CD4-positive, alpha-beta T cell treated with Interleukin-21 for 1 hour (primary cell): ENCODE measurements at places on chromosomes 4 and X.

DNA sequence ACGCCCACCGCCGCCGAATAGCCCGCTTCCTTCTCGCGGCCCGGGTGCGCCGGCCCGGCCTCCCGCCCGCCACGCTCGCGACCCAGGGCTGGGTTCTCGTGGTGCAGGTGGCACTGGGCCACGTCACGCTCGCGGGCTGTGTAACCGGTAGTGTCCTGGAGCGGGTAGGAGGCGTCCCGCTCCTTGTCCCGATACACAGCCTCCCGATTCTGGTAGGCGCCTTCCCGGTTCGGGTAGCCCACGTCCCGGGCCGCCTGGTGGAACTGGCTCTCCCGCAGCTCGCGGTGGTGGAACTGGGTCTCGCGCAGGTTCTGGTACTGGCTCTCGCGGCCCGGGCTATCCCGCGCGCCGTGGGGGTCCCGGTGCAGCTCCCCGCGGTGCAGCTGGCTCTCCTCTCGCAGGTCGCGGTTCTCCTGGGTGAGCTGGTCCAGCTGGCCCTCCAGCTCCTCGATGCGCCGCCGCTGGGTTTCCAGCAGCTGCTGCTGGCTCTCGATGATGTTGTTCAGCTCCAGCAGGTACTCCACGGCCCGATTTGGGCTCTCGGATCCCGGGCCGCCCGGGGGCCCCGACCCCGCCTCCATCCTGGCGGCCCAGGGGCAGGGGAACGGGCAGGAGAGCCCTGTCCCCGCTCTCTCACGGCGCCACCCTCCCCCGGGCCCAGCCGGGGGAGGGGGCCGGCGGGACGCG lies 39.3 kb upstream of the IQSEC2 start:
- DNase-seq, result peak; percentile 22

DNA sequence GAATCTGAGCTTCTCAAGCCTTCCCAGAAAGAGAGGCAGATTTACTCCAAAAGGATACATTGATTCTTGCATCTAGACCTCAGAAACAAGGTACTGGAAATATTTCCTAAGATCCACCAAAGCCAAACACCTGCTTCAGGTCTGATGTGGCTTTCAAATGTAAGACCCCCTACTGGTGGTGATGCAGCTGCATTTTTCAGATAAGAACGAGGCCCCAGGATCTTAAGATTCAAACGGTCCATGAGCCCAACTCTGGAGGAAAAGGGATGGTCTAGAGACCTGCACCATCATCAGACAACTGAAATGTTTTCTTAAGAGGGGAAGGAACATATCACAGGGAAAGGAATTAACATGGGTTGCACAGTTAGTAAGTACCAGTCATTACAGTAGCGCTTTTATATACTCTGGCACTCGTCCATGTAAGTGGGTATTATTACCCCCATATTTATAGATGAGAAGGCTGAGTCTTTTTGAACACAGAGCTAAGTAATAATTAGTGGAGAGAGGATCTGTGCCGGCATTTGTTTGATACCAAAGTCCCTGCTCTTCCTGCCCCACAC lies 73.7 kb downstream of the LEF1 start:
- DNase-seq, result no peak

DNA sequence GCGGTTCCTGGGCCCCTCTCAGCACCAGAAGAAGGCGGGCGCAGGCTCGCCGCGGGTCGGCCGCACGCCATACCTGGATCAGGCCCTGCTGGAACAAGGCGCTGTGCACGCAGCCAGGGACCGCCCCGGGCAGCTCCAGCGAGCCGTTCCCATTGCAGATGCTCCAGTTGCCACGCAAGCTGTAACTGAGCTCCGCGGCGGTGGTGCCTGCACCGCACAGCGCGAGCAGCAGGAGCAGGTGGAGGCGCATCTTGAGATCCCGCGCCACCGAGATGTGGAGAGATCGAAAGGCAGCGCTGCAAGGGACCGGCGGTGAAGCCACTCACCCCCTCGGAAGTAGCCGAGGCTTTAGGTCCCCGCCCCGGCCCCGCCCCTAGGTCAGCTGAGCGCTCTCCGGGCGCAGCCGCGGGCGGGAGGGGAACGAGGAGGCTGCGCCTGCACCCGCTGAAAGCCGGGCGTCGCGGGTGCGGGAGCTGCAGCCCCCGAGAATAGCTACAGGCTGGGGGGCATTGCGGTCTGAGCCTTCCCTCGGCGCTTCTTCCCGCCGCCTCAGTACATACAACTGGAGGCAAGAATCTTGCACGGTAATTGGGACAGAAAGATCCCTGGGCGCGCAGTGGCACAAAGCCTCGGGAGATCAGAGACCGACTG lies at the start of gene MANBA:
Gene MANBA (minus strand): TSS at position 324 of the 651 bp plus-strand sequence. CDS start 74 bp downstream, at position 250.
- DNase-seq, result peak; percentile 83

- peak; percentile 79 for DNase-seq
These were observed 13.1 kb upstream of the EOLA1 start for GRCh38 chrX:149527705-149528104.

- DNase-seq, result no peak
These were observed 486.7 kb upstream of the MAGEB2 start for GRCh38 chrX:29728639-29729038.

DNA sequence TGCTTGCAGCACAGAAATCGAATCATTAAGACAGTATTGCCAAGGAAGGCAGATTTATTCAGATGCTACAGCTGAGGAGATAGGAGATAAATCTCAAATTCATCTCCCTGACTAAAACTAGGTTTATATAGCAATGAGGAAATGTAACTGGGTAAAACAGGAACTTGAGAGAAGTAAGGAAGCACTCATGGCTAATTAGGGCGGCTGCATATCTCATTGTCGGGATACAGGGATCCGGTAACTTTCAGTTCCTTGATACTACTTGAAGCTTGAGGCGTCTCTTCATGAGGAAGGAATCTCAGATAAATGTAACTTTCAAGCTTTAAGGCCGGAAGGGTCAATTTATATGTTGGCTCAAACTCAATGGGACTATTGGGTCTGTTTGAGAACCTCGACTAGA lies 129.2 kb upstream of the WDR1 start:
- no peak for DNase-seq

DNA sequence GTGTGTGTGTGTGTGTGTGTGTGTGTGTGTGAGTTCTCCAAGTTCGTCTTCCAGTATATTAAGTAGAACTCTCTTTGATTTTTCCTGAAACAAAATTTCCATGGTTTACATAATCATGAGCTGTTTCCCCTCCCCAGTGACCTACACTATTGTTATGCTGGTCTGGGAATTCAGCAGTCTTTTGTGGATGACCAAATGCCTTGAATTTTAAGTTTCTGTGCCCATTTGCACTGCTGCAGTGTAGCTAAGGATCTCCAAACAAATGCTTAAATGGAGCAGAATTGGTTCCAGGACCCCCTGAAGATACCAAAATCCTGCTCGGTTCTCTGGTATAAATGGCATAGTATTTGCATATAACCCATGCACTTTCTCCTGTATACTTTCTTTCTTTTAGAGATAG lies 77.2 kb upstream of the SLC34A2 start:
- no peak for DNase-seq

GRCh38 chrX:10484683-10485247 lies 135.6 kb downstream of the MID1 start:
- DNase-seq, result no peak

GRCh38 chr4:151785484-151786157 lies 24.8 kb upstream of the GATB start:
- DNase-seq, result no peak

DNA sequence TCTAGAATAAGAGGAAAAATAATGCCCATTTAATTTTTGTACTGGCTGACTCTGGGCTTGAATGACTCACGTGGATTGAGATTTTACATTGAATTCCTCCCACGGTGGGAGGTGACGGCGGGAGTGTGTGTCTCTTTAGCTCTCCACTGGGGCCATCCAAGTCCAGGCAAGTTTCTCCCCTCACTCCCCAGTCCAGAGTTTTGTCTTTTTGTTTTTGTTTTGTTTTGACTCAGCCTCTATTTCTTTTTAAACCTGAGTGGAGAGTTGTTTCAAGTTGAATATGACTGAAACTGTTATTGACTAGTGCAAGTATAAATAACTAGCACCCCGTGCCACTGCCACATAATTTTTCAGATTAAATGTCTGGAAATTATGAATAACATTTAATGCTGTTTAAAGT lies 13.6 kb downstream of the CHST7 start:
- DNase-seq, result no peak

DNA sequence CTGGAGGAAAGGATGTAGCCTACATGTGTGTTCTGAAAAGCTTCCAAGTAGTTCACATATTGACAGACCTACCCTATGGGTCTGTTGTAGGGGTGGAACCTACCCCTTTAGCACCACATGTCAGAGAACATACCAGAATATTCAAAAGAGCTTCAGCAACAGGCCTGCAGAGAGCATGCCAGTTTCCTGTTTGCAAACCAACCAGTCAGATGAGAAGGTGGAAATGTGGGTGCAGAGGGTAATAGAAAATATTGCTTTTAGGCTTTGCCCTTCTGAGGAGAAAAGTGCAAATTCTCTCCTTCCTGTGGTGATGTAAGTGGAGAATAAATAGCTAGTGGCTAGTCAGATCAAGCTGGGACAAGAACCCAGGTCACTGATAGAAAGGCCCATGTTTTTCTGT lies 16.4 kb downstream of the INTS6L start:
- DNase-seq, result peak; percentile 19

DNA sequence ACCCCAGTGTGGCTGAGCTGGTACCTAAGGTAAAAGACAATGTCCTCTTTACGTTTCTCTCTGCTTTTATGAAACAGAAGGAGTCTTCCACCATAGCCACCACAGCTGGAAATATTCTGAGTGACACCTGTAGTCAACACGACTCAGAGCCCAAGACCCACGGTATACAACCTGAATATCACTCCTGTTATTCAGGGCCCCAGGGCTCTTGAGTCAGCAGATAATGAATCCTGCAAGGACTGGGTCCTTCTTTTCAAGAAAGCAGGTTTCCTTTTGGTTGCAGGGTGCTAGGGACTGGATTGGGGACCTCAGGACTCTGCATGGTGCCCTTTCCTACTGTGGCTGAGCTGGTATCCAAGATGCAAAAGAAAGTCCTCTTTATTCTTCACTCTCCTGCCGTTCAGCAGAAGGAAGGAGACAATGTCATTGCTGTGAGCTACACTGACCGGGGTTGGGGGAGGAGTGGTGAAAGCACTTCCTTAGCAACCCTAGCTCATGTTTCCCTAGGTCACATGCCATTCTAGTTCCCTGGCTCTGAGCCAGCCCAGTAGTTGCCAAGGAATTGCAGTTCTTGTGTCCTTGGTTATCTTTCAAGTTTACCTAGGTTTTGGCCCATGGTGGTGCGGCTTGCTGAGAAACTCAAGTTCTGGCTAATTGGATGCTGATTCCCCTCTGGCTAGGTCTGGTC lies 23.7 kb upstream of the UNC5C start:
- no peak for DNase-seq

GRCh38 chrX:136209016-136209738 lies 42.0 kb downstream of the MAP7D3 start:
- peak; percentile 50 for DNase-seq

- DNase-seq, result no peak
These were observed 61.1 kb upstream of the STS start for GRCh38 chrX:7086384-7086783.

- no peak for DNase-seq
These were observed 10.2 kb downstream of the BBS7 start for GRCh38 chr4:121860121-121860520.

- no peak for DNase-seq
These were observed 45.2 kb downstream of the HTRA3 start for GRCh38 chr4:8314691-8315255.

DNA sequence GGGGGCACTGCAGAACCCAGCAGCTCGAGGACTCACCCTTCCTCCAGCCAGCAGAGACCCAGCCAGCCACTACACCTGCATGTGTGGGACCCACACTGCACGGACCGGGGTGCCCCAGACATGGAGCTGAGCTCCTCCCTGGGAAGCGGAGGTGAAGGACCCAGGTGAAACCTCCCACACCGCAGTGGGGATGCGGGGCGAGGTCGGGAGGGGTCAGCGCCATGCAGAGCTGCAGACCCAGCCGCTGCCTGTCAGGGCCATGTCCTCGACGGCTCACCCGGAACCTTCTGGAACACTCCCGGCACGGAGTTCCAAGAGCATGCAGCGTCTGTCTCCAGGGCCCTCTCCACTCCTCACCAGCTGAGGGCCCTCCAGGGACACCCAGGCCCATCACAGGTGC lies 42.6 kb downstream of the GAK start:
- DNase-seq, result no peak

DNA sequence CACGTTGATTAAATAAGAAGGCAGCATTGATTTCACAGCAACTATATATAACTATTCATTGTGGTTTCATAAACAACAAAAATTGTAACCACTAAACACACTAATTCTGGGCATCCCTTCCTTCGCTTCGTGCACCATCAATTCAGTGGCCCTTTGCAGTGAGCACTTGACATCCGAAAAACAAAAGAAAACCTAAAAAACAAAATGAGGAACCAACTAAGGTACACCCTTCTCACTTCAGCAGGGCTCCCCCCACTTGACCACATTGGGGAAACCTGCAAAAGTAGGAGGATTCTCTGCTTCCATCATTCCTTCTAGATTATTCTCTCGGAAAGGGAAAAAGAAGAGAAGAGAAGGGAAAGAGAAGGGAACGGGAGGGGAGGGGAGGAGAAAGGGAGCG lies 28.3 kb downstream of the NBDY start:
- DNase-seq, result no peak

DNA sequence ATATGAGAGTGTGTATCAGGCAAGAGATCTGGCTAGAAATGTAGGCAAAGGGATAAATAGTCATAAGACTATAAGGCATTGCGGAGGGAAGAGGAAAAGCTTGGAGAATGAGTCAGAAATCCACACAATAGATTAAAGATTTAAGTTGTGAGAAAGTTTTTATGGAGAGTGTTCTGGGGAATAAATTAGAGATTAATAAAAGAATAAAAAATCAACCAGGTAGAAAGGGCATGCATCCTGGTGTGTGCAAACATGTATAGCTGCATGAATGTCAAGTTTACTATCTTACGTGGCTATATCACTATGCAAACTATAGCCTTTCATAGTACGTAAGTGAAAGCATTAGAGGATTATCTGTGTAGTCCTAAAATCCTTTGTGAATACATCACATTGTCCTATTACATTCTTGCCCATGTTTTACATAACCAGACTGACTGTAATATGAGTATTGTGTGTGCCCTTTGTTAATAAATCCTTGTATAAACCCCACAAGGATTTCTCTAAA lies 36.9 kb downstream of the SNCA start:
- DNase-seq, result no peak

GRCh38 chrX:36314303-36314702 lies 394.8 kb downstream of the CFAP47 start:
- DNase-seq, result no peak

- DNase-seq, result no peak
These were observed 4.6 kb upstream of the ZNF185 start for GRCh38 chrX:152892999-152893891.

GRCh38 chrX:153723351-153724251 lies 586 bp downstream of the BCAP31 start:
- DNase-seq, result peak; percentile 50

DNA sequence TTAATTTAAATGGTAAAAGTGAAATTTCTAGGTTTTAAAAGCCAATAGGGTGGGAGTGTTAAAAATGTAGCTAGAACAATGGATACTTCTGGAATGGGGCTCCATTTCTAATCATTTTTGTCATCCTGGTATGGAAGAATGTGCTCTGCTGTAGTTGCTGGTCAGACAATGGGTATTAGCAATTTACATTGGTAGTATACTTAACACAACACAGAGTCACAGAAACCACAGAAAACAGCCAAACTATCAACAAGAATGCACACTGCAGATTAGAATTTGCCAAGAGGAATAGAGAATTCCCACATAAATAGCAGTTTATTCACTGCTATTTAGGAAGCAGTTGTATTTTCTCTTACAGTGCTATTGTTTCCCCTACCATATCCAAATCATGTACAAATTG lies 319.6 kb downstream of the PPP3CA start:
- no peak for DNase-seq
